ENCODE measurements at places on chromosomes 1 and 21.

DNA sequence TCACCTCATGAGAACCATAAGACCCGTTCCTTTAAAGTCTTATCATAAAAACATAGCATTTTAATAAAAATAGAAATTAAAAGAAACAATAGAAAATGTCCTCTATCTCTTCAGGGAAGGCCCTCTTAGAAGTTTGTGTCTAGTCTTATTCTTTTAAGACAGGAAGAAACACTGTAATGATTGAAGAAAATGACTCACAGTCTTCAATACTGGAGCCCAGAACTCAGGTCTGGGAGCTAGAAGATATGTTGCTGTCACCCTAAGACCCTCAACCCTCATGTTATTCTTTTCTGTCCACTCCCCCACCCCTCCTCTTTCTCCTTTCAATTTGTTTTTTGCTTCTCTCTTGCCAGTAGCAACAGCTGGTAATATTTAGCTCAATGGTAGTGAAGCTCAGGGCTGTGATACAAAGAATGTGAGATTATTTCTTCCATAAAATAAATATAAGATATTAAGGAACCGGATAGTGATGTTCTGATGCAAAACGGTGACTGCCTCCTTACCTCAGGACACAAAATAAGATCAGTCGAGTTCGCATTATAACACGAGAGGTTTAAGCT, 12.0 kb downstream of the DUSP10 start:
- DNase-seq, result no peak

DNA sequence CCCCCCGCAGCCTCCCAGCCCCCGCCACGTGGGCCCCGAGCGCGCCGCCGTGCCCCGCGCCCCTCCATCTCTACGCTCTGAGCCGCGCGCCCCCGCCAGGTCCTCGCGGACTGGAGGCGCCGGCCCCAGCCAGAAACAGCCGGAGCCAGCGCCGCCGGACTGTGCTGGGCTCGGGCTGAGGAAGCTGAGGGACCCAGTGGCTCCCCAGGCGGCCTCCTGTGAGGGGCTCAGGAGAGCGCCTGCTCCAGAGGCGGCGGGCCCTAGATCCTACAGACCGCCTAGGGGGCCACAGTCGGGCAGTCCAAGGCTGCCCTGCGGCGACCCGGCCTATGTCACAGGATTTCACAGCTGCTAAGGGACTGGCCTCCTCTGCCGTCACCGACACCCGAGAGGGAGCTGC, 82.1 kb downstream of the NENF start:
- DNase-seq, result no peak

GRCh38 chr1:100565533-100565932, 27.6 kb downstream of the GPR88 start:
- no peak for DNase-seq

- DNase-seq, result no peak
Measured at GRCh38 chr1:86082183-86082582, 74.4 kb downstream of the COL24A1 start.

- no peak for DNase-seq
Measured at GRCh38 chr1:178966312-178966711, 59.4 kb upstream of the FAM20B start.

- DNase-seq, result no peak
Measured at GRCh38 chr1:185663332-185663731, 70.9 kb upstream of the HMCN1 start.

DNA sequence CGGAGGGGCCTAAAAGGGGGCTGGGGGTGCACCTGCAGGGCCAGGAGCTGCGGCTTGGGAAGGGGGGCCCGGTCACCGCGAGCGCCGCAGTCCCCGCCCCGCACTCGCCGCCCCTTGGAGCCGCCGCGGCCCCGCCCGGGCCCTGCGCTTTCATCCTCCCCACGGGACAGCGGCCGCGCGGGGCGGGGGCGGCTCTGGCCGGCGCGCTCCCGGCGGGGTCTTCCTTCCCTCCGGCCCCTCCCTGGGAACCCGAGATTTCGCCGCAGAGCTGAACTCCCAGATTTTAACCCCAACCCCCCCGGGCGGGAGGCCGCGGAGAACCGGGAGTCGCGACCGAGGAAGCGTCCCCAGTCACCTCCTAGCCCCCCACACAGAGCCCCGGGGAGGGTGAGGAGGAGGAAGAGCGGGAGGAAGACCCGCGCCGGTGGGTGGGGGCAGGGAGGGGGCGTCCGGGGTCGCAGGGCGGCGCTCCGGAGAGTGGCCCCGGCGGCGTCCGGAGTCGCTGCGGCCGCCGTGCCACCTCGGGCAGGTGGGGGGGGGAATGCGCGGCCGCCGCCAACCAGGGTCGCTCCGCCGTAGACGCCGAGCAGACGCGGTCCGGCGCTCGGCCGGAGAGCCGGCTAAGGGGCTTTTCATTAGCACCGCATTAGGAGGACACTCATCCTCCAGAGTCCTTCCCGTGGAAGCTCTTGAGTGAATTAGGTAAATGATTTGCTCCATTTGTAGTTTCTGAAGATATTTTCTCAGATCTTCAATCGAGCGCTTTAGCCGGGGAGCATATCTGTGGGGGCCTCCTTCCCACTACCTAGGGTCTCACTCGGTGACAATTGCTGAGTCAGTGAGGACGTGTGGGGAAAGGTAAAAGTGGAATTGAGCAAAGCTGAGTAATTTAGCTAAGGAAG, 31.6 kb upstream of the NFIA start:
- DNase-seq, result no peak

DNA sequence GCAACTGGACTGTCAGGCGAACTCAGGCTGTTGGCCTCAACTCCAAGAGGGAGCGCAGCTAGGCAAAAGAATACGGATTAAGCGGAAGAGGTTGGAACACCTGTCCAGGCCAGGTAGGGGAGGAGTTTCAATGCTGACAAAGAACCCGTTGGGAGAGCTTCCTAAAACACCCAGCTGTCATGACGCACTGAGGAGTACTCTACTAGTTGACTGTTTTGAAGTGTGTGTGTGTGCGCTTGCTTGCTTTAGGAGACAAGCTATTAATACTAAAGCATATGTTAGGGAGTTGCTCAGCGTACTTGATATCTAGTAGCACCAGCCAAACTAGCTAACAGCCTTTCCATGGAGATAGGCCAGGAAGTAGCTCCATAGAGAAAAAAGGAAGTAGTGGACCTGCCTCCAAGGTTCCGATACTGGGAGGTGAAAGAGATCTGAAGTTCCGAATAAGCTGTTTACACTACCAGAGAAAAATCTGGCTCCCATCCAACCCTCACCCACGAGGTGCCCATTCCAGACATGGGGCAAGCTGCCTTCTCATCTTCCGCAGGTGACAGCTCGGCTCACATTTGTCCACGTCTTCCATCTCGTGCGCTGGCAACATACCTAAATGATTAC, 974 bp upstream of the FNBP1L start:
- DNase-seq, result no peak

Data from CD4-positive, alpha-beta T cell treated with Interleukin-4 for 4 hours (primary cell).